Cardiac fibroblast (primary cell): ENCODE measurements at places on chromosomes 3 and 15.

DNA sequence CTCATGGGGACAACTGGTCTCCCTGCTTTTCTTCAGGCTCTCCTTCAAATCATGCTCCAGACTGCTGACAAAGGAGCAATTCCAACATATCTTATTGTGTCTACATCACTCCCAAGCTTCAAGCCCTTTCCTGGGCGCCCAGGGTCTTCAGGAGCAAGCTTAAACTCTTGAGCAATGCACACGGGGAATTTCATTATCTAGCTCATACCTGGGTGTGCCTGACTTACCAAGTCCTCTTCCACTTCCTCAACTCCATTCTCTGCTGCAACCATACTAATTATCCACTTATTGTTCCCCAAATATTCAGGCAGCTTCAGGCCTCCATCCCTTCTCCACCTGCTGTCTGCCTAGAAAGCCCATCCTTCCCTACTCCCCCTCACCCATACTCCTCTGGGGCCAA, 50.6 kb downstream of the B3GNT5 start:
- no peak for DNase-seq

GRCh38 chr3:194548346-194549321, 61.8 kb upstream of the ATP13A3 start:
- peak; percentile 26 for DNase-seq

GRCh38 chr3:64687086-64687780, 567 bp downstream of the ADAMTS9 start:
- DNase-seq, result peak; percentile 6

GRCh38 chr3:31714495-31715280, 182.0 kb downstream of the STT3B start:
- no peak for DNase-seq

DNA sequence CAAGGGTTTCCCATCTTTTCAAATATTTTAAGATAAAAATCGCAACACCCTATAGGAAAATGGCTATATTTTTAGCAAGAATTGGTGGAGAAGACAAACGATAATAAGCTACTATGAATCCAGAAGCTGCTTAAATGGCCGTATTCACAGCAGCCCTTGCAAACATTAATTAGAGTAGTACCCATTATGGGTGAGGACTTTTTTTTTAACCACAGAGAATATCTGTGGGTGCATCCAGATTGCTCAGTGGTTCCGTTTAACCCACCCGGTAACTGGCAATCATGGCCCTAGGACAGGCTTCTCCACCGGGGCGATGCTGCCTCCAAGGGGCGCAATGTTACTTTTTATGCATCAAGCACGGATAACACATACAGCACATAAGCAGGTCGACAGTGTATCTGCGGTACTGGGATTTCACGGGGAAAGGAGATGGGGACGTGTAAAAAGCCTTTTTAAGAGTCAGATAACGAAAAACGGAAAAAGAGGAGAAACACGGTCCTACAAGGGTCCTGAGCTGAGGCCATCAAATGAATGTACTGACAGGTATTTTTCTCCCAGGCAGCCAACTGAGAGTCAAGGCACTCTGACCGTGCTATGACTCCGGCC, 968 bp upstream of the TMEM266 start:
- peak; percentile 23 for DNase-seq

- peak; percentile 40 for DNase-seq
These were observed 109.0 kb upstream of the IL12A start for GRCh38 chr3:159879598-159879997.

DNA sequence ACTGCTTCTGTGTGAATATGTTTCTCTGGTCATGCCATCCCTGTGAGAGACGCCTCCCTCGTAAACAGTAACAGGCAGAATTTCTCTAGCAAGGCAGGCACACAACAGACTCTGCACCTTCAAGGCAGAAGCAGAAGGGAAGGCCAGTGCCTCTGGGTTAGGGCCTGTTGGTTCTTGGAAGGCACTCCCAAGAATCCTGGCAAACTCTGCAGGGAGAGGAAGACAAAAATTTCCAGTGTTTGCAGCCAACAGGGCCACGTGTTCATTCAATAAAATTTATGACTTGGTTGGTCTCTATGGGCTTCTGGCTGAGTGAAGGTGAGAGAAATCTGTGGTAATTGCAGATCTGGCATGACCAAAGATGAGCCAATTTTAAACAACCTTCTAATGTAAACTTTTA, 39.3 kb downstream of the NFKBIZ start:
- DNase-seq, result peak; percentile 20

GRCh38 chr15:25846377-25846776, 16.8 kb downstream of the ATP10A start:
- DNase-seq, result no peak

DNA sequence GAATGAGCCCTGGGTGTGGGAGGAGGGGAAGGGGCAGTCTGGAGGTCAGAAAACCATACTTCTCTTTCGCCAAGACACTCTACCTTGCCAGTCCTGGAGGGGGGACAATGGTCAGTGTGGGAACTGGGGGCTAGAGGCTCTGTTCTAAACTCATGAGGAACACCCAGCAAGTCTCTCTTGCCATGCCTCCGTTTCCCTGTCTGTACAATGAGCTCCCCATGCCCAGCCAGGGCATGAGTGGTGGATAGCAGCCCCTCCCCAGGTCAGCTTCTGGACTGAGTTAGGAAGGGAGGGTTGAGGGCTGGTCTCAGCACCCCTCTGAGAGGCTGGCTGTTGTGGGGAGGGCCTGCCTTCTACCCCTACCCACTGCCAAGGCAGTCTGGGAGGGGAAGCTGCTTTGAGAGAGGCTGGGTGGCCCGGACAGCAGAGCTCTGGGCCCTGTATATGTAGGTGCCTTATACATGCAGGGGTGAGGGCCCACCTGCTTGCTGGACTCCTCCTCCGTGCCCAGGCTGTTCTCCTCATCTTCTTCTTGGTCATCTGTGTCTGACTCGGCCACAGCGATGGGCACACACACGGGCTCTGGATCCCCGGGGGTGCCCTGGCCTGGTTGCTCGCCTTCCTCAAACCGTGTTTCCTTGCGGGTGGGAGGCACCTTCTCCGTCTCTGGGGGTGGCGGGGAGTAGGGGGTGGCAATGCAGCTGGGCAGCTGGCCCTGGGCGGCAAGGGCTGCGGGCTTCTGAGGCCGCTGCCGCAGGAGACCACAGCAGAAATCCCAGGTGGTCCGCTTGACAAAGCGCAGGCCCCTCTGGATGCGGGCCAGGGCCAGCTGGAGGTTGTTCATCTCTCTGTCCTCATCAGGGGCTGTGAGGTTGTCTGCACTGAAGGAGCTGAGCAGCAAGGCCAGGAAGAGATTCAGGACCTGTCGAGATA, 68.8 kb downstream of the SCN5A start:
- no peak for DNase-seq

- DNase-seq, result no peak
These were observed 2.9 kb upstream of the GRM2 start for GRCh38 chr3:51703761-51704510.

- peak; percentile 13 for DNase-seq
These were observed 11.7 kb upstream of the FYCO1 start for GRCh38 chr3:46007280-46007679.

DNA sequence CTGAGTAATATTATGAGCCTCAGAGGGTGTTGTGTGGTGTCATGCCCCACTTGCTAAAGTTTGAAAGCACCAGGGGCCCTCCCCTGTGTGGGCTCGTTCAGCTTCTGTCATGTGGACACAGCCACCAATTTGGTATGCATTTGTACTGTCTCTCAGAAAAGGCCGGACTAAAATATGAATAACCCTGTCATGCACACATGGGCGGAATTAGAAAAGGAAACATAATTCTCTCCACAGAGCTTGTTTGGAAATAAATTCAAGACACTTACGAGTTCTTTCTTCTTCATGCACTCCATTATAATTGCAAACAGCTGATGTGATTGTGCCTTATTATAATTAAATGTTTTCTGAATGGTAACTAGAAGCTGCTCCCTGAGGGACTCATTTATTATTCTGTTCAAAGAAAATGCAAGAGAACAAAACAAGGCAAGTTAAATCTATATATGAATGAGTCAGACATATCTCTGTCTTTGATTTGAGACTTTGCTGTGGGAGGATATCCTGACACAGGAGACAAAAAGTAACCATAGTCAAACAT, 39.1 kb downstream of the TRPM1 start:
- no peak for DNase-seq

- peak; percentile 95 for DNase-seq
These were observed 227.5 kb downstream of the DTWD1 start for GRCh38 chr15:49848282-49848724.

GRCh38 chr3:132246212-132246611, 71.0 kb upstream of the ACP3 start:
- no peak for DNase-seq

DNA sequence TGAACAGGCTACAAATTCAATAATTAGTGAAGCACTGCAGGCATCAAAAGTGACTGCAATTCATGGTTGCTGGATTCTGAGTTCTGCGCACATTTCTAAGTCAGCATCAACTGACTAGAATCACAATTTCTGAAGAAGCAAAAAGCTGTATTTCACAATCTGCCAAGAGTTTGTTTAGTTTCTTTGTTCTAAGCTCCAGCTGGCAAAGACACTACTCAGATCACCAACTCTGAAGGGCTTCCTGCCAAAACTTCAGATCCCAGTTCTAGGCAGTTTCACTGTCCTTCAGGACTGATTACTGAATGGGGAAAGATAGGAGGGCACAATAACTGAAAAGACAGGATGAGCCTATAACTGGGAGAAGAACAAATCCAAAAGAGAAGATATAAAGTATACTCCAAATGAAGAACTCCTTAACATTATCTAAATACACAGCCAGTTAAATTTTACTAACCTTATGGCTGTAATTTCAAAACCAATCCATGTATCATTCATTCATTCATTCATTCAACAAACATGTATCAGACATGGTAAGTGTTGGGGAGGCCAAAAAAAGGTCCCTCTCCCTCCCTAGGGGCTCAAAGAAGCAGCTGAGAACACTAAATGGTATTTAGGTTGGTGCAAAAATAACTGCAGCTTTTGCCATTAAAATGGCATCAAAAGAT, 17.1 kb downstream of the TJP1 start:
- peak; percentile 91 for DNase-seq

DNA sequence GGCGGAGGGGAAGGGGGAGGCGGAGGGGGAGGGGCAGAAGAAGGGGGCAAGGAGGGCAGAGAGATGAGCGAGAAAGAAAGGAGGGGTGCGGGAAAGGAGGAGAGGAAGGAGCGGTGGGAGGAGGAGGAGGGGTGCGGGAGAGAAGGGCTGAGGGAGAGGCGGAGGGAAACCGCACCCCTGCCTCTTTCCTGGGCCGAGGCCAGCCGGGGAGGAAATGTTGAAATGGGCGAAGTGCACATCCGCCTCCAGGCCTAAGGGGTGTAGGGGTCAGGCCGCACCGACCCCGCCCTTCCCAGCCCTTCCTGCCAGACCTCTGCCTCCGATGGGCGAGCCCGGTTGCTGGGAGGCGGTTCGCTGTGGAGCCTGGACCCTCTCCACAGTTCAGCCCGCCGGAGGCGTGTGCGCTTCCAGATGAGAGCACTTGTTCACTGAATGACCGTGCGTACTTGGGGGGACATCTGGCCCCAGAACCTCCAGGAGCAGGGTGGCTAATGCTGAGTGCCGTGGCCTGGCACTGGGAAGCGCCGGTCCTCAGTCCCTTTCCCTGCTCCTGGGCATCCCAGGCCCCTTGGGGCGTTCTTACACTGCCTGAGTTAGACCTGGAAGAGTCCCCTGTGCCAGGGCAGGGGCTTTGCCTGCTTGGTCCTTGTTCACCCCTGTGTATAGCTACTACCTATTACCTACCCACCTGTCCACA, 110.3 kb upstream of the KLF13 start:
- peak; percentile 61 for DNase-seq

DNA sequence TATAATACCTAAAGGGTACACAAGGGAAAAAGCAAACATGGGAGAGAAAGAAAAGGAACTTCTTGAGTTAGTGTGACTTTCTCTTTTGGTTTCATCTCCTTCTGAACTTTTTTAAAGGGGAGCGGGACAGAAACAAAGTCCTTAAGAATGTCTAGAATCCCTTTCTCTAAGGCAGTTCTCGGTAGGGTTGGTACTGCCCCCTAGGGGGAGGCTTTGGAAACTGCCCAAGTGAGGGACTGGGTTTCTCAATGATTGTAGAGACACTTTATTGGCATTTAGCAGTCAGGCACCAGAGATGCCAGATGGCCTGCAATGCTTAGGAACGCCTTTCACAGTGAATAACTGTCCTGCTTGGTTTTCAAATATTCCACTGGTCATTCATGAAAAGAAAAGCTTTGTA, 172.7 kb downstream of the WDR72 start:
- no peak for DNase-seq

DNA sequence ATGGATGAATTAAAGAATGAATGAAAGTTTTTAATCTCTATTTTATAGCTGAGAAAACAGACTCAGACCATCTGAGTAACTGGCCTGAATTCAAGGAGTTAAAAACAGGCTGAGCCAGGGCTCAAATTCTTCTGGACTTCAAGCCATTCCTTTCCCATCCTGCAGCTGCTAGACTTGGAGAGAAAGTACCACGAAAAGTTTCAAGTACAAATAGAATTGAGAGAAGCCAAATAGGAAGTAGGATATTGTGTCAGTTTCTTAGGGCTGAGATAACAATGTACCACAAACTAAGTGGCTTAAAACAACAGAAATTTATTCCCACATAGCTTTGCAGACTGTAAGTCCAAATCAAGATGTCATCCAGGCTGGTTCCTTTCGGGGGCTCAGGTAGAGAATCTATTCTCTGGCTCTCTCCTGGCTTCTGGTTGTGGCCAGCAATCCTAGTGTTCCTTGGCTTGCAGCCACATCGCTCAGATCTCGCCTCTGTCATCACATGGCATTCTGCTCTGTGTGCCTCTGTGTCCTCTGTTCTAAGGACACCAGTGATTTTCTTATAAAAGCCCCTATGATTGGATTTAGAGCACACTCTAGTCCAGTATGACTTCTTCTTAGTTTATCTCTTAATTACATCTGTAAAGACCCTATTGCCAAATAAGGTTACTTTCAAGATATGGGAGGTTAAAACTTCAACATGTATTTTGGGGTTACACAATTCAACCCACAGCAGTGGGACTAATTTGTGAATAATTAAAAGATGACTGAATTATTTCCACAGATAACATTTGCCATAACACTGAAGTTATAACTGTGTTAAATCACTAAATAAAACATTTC, 25.7 kb upstream of the GOLIM4 start:
- DNase-seq, result peak; percentile 54

DNA sequence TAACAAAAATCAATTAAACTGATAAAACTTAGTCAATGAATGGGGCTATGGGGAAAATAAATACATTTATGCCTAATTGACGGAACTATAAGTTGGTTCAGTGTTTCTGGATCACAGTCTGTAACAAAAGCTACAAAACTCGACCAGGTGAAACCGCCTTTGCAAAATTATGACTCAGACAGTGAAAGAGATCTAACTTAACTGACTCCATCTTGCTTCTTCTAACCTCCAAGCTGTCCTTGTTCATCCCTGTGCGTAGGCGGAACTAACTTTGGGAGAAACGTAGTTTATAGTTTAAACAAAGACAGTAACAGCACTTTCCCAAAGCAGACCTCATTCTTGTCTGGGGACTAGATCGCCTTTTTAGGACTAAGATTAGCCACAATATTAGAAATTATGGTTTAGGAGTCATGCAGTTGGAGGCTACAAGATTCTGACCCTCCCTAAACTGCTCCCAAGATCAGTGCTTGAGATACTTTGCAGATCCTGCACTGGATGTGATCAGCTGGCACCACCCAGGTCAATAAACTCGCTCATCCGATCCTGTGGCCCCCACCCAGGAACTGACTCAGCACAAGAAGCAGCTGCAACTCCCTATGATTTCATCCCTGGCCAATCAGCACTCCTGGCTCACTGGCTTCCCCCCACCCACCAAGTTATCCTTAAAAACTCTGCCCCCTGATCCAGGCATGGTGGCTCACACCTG, 7.2 kb upstream of the MFGE8 start:
- DNase-seq, result no peak
